ENCODE measurements at places on chromosomes 3 and 15.
A peak's percentile ranks its signal among the peaks of the same experiment; 100 is the strongest.

DNA sequence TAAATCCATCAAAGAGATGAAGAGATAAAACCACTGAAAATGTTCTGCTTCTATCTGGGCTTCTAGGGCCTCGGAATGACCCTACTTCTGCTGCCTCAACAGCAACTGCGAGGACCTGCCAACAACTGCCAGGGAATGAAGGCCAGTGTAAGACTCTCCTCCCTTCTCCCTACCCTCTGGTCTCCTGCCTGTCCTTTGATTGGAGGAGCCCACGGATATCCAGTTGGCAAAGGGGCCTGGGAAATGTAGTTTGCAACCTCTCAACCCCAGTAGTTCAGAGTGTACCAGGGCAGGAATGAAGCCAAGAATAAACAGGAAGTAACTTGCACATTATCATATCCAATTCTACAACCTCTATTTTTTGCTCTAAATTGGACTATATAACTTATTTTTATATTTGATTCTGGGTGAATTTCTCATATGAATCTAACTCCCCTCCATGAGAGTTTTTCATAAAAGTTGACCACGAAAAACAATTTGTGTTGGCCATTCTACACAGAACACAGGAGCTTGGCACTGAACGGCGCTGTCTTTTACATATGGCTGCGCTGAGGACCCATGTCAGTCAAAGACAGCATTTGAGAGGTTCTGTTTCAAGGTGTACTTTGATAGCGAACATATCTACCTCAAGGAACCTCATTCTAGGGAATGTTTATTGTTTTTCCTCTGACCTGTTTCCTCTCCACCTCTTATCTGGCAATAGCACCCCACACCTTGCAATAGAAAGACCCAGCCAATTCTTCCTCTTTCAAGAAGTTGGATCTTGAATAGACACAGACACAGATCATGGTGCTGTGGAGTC lies 91.1 kb upstream of the RNF7 start:
- DNase-seq, result no peak
- peaks cover 10% of the 10 kb centered on the region for H3K4me1 ChIP-seq
- H3K36me3 ChIP-seq, result no peaks in the 10 kb centered on the region
- no peak overlapping the region for H3K27ac ChIP-seq
- H3K4me3 ChIP-seq, result no peak overlapping the region

GRCh38 chr15:59170295-59171066 lies 36.2 kb upstream of the LDHAL6B start:
- DNase-seq, result no peak
- peaks cover 6% of the 10 kb centered on the region for H3K27me3 ChIP-seq
- no peak overlapping the region for H3K4me3 ChIP-seq
- no peak overlapping the region for H3K27ac ChIP-seq
- peaks cover 9% of the 10 kb centered on the region for H3K4me1 ChIP-seq
- no peaks in the 10 kb centered on the region for H3K36me3 ChIP-seq

DNA sequence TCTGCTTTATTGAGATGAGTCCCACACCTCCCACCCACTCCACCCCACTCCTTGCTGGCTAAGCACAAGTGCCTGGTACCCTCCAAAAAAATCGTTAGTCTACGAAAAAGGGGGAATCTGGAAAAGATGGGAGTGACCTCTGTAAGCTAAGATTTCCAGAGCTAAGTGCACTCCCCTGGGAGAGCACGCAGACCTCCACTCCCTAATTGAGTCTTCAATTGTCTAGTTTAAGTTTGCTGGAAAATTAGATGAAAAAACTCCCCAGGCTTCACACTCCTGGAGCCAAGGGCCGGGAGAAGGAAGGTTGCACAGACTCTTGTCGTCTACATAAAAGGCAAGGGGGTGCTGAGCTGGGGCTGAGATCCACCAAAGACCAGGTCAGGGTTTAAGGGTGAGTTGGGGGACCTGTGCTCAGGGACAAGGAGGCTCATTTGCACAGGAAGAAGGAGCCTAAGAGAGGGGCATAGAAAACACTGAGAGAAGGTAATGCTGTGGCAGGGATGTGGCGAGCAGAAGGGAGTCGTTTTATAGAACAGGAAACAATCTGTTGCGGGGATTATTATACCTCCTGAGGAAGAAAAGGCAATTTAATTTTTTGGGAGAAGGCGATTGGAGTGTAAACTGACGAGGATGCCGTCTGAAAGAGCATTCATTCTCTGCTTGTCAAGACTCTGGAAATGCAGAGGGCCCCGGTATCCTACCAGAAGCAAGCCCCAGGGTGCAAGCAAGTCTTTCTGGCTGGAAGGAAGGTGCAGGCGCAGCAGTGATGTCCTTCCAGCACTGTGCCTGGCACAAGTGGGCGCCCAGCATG lies 126.5 kb upstream of the DLG1 start:
- H3K27ac ChIP-seq, result no peak overlapping the region
- H3K4me1 ChIP-seq, result peaks cover 16% of the 10 kb centered on the region
- H3K36me3 ChIP-seq, result no peaks in the 10 kb centered on the region

DNA sequence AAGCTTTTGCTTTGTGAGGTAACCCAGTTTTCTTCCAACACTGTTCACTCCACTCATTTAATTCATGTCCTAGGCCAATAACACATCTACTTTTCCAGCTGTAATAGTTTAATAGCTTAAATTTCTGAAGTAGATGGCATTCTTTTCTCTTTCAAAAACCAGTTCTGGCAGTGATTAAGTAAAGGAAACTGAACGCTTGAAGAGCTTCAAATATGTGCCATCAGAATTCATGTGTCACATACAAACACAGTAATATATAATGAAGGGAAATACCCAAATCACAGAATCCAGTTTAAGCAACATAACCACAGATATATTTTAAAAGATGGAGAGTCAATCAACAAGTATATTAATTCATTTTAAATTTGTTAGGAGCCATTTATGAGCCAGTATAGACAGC lies 91.0 kb downstream of the TNIK start:
- H3K27me3 ChIP-seq, result no peaks in the 10 kb centered on the region
- peaks cover 27% of the 10 kb centered on the region for H3K4me1 ChIP-seq
- DNase-seq, result no peak
- H3K36me3 ChIP-seq, result no peaks in the 10 kb centered on the region
- H3K27ac ChIP-seq, result peak overlapping the region; percentile 49

DNA sequence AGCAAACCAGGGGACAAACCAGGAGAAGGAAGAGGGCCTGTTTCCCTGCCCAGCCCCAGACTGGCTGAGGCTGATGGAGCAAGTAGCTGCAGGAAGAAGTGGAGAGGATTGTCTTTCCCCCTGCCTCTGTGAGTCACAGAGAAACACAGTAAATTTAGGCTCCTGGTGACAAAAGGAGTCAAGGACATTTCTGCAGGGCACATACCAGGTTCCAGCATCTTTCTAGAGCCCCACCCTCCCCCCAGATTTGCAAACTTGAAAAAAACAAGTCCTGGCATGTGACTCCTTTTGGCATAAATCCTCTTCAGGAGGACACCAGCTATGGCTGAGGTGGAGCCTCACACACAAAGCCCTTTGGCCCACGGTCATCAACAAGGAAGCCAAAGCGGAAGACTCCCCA lies 17.8 kb downstream of the PLD1 start:
- no peak overlapping the region for H3K27ac ChIP-seq
- DNase-seq, result no peak
- peaks cover 3% of the 10 kb centered on the region for H3K36me3 ChIP-seq
- H3K27me3 ChIP-seq, result peaks cover 7% of the 10 kb centered on the region
- H3K4me3 ChIP-seq, result no peak overlapping the region
- H3K4me1 ChIP-seq, result peaks cover 14% of the 10 kb centered on the region

DNA sequence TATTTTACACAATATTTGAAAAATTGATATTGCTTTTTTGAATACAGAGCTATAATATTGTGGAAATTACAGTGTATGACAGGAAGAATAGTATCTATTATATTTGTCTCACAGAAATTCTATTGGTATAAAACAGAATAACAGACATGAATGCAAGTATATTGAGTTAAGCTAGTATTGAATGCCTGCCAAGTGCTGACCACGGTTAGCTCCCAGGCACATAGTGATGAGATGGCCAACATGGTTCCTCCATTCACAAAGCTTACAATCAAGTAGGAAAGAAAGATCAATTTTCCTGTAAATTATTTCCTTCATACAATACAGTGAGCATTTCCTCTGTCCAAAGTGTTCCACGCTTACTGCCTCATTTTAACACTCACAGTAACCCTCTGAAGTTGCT lies 67.6 kb downstream of the TP63 start:
- peaks cover 16% of the 10 kb centered on the region for H3K27me3 ChIP-seq
- DNase-seq, result no peak
- H3K27ac ChIP-seq, result no peak overlapping the region
- H3K4me1 ChIP-seq, result no peaks in the 10 kb centered on the region
- no peaks in the 10 kb centered on the region for H3K36me3 ChIP-seq
- no peak overlapping the region for H3K4me3 ChIP-seq

- H3K27me3 ChIP-seq, result peaks cover 37% of the 10 kb centered on the region
- no peak overlapping the region for H3K4me3 ChIP-seq
- no peaks in the 10 kb centered on the region for H3K4me1 ChIP-seq
Observed at GRCh38 chr3:160049038-160049437, 60.4 kb downstream of the IL12A start.
